ENCODE measurements at places on chromosomes 1 and 21. TPM values are rescaled to one million over a fixed set of nuclear protein-coding genes. Genes with fewer than 3 reads are reported as not detected.

Gene STUM
- total RNA-seq = not detected

Gene CDA
- total RNA-seq = not detected

Gene C1orf94
- total RNA-seq = not detected

Gene TMEM61
- not detected for total RNA-seq

Gene RNF223
- not detected for total RNA-seq

Gene OR10Z1
- not detected for total RNA-seq

Gene WNT9A
- 0.38 TPM for total RNA-seq

Gene GPR61
- not detected for total RNA-seq

Gene TTLL10
- not detected for total RNA-seq

Gene MAP10
- total RNA-seq = 0.96 TPM

Gene CACNA1S
- not detected for total RNA-seq

Measured in regular cardiac myocyte (primary cell).